Stimulated activated effector memory CD8-positive, alpha-beta T cell treated with anti-CD3 and anti-CD28 coated beads, Interleukin-12 subunit alpha, Interleukin-12 subunit beta, amount 100 ng/mL, for 72 hours (primary cell): ENCODE measurements at places on chromosomes 12 and 14.

DNA sequence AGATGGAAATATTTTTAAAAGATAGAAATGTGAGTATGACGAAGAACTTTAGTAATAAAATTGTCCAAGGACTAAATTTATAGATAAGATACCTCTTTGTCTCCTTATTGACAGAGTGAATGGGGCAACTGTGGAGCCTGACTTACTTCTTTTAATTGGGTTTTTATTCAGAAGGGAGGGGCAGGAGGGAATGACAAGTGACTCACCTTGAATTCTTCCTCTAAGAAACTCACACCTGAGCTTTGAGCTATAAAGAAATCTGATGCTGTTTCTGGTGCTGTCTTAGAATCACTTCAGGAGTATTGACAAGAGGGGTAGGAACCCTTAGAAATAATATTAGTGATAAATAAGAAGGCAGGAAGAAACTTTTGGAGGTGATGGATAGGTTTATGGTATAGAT is 951 bp downstream of the NR1H4 start:
- no peak for DNase-seq

DNA sequence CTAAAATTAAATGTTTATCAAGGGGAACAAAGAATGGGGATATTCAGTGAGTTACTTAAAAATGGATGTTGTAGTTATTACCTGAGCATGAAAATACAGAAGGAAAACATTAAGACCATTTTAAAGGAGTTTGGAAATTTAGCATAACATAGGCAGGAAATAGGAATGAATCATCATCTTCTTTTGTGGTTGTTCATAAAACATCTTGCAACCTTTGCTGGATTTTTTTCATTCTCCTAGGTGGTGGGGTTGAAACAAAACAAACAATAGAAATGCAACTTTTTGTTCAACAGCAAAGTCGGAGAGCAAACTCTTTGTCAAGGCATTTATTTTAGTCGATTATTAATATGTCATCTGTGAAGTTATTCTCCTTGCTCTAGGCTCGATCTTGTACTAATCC is 275.1 kb downstream of the IPO8 start:
- no peak for DNase-seq

DNA sequence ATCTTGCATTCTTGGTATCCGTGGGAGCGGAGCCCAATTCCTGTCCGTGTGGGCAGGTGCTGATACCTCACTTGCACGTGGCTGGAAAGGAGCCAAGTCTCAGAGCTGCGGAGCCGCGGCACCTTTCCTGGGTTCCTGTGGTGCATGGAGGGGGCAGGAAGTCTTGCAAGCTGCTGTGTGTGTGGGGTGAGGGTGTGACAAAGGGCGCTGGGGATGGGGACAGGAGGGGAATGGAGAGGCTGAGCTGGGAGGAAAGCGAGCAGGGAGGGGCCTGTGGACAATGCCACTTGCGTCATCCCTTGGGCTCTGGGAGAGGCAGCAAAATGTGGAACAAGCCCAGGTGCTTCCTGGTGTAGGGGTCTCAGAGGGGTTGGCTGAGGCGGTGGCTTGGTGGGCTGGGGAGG is 86.7 kb downstream of the CALM1 start:
- no peak for DNase-seq

DNA sequence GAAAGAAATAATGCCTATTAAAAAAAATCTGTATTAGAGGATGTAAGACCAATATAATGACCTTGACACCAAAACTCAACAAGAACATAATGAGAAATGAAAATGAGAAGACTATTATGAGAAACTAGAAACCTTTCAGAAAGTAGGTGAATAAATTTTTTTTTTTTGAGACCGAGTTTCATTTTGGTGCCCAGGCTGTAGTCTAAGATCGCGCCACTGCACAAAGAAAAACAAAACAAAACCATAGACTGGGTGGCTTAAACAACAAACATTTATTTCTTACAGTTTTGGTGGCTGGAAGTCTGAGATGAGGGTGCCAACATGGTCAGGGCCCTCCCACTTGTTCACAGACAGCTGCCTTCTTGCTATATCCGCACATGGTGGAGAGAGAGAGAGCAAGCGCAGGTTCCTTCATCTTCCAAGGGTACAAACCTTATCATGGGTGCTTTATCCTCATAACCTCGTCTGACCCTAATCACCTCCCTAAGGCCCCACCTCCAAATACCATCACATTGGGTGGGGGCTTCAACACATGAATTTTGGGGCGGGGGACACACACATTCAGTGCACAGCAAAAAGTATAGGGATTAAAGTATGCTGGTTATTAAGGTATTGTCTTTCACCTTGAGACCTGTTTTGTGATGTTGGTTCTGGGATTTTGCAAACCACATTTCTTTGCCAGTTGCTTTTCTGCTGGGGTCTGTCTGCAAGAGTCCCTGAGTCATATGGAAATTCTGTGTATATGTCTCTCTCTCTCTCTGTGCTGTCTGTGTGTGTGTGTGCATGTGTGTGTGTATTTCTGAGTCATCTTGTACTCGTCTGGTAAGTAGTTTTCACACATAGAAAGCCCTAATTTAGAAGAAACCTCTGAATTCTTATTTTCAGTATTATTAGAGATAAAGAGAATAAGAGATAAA is 26.2 kb downstream of the ZCRB1 start:
- peak; percentile 60 for DNase-seq

- no peak for DNase-seq
Observed at GRCh38 chr14:103527408-103528145, 1.4 kb upstream of the TRMT61A start.

GRCh38 chr12:130049666-130050065 is 112.6 kb upstream of the FZD10 start:
- no peak for DNase-seq

- no peak for DNase-seq
Observed at GRCh38 chr12:131131077-131131807, 177.5 kb downstream of the ADGRD1 start.

DNA sequence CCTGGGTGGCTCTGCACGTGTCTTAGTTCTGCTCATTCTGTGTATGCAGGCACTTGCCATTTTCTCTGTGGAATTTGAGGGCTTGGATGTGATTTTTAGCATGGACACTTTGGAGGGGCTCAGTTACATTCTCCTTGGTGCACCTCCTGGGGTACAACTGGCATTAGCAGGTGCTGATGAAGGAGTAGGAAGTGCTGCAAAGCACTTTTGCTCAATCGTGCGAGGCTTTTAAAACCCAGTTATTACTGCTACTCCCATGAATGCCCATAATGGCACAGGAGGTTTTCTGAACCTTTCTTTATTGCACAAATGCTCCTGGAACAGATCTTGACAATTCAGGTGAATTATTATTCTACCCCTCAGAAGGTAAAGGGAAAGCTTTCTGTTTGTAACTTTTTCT is 78.7 kb downstream of the SLC25A47 start:
- no peak for DNase-seq

DNA sequence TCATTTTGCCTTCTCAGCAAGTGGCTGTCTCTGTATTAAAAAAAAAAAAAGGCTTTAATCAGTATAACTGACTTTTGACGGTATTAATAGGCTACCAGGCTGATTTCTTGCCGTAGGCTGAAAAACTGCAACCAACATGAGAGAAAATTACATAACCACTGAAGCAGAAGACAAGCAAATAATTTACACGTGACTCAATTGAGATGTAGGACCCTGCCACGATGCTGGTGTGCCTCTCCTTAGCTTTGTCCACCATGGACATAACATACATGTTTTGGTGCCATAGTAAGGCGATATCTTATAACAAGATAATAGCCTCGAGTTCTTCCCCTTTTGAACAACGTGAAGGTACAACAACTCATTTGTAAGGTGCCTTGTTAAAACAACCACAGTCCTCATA is 88.7 kb upstream of the GRIP1 start:
- no peak for DNase-seq

GRCh38 chr12:82008251-82008650 is 249.1 kb upstream of the PPFIA2 start:
- no peak for DNase-seq

GRCh38 chr14:61608245-61609165 is 86.8 kb upstream of the HIF1A start:
- DNase-seq: no peak

DNA sequence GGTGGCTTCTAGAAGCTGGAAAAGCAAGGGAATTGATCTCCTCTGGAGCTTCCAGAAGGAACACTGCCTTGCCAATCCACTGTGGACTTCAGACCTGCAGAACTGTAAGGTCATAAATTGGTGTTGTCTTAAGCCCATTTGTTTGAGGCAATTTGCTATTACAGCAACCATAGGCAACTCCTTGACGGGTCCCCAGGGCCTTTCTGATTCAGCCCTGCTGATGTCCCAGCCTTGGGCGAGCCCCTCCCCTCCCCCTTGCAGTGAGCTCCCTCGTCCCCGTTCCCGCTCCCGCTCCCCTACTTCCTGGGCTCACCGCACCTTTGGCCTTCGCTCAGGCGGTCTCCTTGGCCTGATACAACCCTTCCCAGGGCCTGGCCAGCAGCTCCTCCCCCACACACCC is 18.9 kb upstream of the DIO3 start:
- no peak for DNase-seq

GRCh38 chr12:64814432-64814831 is 10.0 kb upstream of the TBC1D30 start:
- no peak for DNase-seq

DNA sequence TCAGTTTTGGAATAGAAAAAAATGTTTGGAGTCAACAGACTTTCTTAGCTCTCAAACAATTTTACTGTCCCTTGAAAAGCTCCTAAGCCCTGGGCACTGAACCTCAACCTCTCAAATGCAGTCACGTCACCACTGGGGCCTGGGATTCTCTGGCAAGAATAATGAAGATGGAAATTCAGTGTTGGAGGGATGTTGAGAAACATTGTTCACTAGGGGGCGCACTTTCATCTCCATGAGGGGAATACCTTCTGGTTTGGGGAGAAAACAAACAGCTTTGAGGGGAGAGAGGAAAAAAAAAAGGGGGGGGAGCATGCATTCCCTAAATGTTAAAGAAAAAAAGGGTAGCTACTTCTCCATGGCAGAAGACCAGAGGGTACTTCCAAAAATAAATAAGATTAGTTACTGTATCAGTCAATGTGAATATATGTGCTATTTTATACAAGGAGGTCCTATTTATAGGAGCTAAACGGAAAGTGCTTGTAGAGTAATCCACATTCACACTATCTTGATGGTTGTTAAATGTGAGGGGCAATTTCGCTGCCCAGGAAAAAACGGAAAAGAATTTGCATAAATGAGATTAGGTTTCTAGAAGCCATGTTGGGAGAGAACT is 5.8 kb upstream of the TBPL2 start:
- peak; percentile 70 for DNase-seq

GRCh38 chr14:54627540-54628363 is 60.8 kb downstream of the SAMD4A start:
- no peak for DNase-seq

DNA sequence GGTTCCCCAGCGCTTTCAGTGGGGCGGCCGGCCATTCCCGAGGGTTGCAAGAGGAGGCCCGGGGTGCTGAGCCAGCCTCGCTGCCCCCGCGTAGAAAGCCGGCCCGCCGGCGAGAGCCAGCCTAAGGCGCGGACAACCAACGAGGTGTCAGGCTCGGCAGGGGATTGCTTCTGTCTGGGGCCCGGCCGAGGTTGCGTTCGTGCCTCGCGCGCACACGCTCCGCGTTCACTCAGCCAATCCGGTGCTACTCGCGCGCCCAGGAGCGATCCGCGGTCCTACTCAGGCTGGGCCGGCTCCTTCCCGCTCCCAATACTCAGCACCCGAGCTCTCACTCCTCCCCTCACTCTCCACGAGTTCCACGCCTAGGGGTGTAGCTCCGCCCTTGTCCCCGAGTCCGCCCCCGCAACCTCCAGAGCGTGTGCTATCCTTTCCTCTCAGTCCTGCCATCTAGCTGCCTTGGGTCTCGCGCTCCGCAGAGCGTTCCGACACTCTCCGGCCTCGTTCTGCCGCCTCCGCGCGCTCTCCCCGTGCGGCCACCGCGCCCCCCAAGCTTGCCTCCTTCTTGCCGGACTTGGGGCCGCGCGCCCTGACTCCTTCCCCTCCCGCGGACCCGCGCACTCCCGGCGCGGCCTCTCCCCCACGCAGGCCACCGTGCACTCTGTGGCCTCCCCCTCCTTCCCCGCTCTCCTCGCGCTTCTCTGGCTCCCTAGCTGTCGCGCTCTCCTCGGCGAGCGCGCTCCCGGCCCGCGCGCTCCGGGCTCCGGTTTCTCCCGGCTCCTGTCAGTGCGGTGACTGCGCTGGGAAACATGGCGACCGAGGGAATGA is at the start of gene GPHN:
TSS of gene GPHN (plus strand) at position 426 of the 825 bp plus-strand sequence.
- DNase-seq: peak; percentile 88

- DNase-seq: no peak
Observed at GRCh38 chr12:41537522-41537921, 349.4 kb downstream of the PDZRN4 start.

DNA sequence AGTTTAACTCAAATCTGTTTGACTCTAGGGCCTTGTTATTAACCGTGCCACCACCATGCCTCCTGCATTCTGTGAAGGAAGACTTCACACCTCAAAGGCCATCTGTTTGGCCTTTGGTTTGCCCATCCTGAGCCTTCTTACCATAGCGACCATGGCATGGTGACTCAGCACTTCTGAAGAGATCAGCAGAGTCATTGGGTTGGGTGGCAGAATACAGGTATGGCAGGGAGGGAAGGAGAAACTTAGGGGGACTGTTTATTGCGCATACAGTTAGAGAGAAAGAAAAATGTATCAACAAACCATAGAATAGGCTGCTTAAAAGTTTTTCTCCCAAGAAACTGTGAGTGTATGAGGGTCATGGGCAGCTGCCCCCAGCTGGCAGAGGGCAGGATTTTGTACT is 49.2 kb downstream of the DAD1 start:
- no peak for DNase-seq

DNA sequence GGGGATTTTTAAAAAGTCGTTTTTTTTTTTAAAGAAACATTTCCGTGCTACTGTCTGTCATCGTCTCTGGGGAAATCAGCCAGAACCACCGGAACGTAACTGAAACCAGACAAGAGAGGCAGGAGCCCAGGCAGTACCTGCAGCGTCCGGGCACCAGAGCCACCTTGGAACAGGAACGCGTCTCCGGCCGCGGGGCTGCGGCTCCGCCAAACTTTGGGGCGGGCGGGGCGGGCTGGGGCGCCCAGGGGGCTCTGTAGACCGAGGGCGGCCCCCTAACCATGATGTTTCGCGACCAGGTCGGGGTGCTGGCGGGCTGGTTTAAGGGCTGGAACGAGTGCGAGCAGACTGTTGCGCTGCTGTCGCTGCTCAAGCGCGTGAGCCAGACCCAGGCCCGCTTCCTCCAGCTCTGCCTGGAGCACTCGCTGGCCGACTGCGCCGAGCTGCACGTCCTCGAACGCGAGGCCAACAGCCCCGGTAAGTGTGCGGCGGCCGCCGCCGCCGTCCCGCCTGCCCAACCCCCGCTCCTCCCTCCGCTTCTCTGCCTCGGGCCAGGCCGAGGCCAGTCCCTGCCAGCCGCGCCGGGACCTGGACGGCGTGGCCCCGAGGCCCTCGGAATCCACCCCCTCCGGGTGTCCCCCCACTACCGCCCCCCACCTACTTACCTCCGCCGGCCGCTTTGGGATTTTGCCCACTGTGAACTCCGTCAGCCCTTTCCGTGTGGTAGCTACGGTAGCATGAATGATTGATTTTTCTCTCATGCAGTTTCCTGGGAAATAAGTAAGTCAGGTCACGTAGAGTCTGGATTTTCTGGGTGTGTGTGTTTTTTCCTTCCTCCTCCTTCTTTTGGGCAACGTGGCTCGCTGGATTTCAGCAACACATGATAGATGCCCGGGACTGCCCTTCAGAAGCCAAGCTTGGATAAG is 972 bp downstream of the SAMD4A start:
- peak; percentile 63 for DNase-seq
